Right ventricle myocardium superior (tissue), 1 donor: ENCODE measurements at places on chromosomes 7 and 10.

GRCh38 chr10:131682271-131682962 is 218.4 kb upstream of the PPP2R2D start:
- no peak for DNase-seq

- no peak for DNase-seq
Observed at GRCh38 chr10:44008270-44008916, 359.7 kb upstream of the ZNF32 start.

DNA sequence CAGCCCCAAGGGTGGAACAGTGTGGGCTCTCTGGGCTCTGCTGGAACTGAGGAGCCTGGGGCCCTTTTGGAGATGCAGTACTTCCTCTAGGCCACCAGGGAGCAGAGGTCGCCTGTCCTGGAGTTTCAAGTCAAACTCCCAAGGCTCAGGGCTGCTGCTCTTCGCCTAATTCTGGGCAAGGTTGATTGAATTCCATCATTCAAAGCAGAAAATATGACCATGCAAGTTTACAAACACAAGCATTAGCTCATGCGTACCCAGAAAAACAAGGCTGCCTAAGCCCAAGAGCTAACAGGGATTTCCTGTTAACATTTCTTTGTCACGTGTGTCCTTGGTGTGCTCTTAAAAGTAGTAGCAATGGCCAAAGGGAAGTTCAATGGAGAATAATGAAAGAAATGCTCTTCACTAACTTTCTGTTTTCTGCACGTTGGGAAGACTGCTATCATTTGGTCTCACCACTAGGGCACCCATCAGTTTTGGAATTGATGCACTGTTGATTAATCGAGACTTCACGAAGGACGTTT is 20.1 kb downstream of the LDB3 start:
- peak; percentile 63 for DNase-seq

DNA sequence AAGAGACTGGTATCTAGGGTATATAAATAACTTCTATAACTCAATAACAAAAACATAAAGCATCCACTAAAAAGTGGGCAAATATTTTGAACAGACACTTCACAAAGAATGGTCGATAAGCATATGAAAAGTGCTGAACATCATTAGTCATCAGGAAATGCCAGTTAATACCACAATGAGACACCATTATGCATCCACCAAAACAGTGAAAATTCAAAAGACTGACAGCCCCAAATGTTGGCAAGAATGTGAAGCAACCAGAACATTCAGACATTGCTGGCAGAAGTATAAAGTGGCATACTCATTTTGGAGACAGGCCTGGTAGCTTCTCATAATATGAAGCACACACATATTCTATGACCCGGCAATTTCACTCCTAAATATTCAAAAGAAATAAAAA is 26.5 kb upstream of the GSAP start:
- DNase-seq: no peak

DNA sequence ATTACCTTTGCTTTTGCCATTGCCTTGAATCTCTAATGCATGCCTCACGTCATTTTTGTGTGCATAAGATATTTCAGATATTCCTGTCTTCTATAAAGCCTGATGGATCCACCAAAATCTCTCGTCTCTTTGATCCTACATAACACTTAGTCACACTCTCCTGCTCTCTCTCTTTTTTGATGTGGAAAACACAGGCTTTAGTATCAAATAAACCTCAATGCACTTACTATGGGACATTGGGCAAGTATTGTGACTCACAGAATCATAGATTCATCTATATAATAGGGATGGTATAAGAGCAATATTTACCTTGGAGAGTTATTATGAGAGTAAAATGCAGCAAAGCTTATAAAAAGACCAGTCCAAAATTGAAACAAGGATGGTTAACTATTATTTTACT is 39.1 kb downstream of the DKK1 start:
- no peak for DNase-seq

GRCh38 chr10:26441491-26442214 is 3.5 kb downstream of the APBB1IP start:
- no peak for DNase-seq

DNA sequence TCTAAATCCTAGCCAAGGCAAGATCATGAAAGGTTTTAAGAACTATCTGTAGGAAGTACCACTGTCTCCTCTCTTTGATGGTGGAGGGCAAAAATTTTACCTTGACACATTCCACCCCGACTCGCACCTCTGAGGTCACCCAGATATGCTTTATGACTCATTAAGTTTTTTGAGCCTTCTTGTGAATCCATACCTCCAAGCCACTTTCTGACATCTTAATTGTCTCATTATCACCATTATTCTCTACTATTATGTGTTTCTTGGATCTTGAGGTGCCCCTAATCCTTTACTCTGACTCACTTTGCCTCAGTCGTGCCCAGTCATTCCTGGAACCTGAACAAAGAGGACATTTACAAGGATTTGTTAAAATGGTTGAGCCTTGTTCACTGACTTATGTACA is 146.6 kb downstream of the RAPGEF5 start:
- DNase-seq: no peak

DNA sequence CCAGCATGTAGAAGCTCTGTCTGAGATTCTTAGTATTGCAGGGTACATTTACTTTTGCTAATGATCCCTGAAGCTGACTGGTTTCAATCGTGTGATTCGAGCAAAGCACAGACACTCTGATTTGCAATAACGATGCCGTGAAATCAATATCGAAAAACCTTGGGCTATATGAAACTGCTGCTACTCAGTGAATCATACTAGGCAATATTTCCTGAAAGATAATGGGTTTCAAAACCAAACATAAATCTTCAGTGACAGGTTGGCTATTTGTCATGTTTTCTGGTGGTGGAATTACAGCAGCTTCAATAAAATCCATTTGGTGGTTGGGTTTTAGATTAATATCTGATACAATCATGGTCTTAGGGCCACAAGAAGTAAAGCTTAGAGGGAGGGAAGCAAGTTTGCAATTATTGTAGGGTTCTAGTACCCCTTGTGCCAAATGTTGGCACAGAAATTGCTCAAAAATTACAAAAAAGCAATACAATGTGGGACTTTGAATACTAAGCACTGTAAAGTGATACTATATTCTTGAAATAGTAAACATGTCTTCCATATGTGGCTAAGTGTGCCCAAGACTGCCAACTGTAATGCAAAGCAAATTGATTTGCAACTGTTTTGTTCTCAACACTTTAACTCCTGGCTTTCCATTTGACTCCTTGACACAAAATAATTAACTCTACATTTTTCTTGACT is 112.4 kb upstream of the JAZF1 start:
- no peak for DNase-seq

DNA sequence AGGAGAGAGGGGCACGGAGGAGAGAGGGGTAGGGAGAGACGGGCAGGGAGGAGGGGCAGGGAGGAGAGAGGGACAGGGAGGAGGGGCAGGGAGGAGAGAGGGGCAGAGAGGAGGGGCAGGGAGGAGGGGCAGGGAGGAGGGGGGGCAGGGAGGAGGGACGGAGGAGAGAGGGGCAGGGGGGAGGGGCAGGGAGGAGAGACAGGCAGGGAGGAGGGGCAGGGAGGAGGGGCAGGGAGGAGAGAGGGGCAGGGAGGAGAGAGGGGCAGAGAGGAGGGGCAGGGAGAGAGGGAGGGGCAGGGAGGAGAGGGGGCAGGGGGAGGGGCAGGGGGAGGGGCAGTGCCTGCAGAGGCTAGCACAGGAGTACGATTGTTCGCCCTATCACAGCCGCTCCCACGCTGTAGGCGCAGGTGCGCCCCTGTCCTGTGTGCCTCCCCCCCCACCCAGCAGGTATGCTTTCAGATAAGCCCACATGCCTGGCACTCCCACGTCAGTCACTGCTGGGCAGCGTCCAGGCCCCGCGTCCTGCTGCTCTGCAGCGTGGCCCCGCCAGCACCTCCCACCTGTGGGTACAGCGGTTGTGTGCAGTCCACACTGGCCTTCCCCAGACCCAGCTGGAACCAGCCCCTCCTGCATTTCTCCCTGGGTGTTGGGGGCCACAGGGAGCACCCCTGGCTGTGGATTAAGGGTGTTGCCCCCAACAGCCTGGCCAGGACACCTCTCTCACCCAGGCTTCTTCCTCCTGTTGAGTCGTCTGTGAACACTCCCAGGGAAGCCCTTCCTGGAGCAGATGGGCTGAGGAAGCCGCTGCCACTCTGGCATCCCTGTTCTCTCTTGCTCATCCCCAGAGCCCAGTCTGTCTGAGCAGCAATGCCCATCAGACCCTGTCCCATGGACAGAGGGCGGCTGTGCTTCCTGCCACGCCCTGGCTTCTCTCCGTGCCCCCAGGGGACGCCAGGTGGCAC is 10.8 kb downstream of the NKX6-2 start:
- DNase-seq: no peak

GRCh38 chr7:102291056-102291915 is 4.6 kb downstream of the SH2B2 start:
- DNase-seq: no peak

GRCh38 chr10:72315611-72316385 is 38.9 kb downstream of the DNAJB12 start:
- peak; percentile 75 for DNase-seq

DNA sequence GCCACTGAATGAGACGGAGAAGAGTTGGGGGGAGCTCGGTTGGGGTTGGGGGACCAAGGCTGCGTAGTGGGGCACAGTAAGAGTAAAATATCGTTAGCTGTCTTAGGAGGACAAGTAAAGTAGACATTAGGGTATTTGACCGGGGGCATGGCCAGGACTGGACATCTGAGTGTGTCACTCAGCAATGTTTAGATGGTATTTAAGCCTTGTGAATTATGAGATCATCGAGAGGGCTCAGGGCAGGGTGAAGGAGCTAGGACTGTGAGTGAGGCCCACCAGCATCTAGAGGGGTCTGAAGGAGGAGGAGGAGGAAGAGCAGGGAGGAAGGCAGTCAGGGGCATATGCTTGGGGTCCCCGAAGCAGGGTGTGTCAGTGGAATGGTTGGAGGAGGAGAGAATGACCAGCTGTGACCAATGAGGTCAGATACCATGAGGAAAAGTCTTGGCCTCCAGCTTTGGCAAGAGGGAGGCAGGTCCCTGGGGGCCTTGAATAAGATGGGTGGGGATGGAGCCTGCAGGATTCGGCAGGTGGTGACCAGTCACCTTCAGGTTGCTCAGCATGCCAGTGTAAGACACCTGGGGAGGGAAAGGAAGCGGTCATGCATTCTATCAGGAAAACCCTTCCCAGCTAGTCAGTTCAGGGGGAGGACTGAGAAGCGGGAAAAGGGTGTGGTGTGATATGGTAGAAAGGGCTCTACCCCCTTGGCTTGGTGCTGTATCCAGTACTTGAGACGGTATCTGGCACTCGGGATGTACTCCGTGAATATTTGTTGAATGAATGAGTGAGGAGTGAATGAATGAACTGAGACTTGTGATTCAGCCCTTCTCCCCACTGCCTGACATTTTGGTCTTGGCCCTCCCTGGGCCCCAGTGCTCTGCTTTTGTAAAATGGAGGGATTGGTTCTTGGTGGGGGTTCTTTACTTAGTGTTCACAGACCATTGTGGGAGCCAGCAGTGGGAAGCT is 34.8 kb upstream of the SH2D4B start:
- DNase-seq: no peak

DNA sequence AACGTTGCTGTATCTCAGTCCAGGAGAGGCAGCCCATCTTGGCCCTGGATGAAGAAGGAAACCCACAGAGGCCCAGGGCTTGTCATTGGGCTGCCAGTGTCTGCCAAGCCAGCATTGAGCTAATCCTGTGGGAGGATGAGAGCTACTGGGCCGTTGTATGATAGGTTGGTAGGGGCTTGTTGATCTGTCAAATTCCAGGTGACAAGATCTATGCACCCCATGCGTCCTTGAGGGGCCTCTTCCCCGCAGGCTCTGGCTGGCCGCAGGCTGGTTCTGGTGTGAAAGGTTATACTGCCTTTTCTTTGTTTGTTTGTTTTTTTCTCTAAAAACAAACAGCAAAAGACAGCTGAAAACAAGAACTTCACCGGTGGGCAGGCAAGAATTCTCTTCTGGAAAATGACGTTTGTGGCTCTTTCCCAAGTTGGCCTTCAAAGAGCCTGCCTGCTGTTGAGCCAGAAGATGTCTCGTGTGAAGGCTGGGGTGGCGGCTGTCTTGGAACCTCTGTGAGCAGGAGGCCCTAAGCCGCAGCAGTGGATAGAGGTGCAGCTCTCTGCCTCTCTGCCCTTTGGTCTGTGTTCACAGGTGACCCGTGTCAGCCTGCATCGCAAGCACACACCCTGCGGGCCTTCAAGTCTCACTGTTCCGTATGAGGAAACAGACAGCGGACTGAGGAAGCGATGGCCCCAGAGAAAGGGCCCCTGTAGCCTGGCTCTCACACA is 23.3 kb downstream of the CYP17A1 start:
- DNase-seq: peak; percentile 59

- DNase-seq: no peak
Observed at GRCh38 chr7:108603656-108604306, 34.1 kb downstream of the DNAJB9 start.

GRCh38 chr10:18230794-18231193 is 90.6 kb downstream of the CACNB2 start:
- DNase-seq: no peak

GRCh38 chr7:102193806-102194205 is 92.9 kb upstream of the SH2B2 start:
- no peak for DNase-seq

DNA sequence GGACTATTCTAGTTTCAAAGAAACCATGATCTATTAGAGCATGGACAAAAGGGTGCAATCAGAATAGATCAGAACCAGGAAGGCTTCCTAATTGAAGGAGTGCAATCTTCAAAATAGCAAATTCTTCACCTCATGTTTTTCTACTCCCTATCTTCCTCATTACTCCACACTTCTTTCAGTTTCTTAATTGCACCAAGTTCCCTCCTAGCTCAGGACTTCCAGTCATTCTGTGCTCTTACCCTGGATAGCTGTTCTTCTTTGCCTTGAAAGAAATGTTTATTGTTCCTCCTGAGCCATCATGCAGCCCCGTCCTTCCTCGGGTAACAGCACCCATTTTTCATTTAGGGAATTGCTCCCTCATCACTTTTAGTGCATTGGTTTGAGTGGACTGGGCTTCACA is 23.1 kb downstream of the TRPV5 start:
- no peak for DNase-seq

GRCh38 chr7:129014501-129015101 is 40.3 kb downstream of the TNPO3 start:
- no peak for DNase-seq

DNA sequence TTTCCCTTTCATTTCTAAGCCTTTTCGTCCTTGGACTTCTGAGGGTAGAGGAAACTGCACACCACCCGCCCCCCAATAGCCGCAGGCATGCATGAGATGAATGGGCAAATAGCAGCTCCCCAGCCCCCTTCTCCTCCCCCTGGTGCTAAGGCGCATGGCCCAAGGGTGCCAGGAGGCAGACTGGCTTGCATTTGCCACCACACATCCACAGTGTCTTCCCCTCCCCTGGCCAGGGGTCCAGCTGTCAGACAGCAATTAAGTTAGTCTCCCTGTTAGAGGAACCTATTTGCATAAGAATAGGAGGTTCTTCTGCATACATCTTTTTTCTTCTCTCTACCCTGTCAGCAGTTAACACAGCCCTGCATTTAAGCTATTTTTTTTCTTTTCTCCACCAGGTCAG is 20.2 kb downstream of the TOMM7 start:
- no peak for DNase-seq

GRCh38 chr10:13865758-13866491 is 279.2 kb downstream of the PRPF18 start:
- no peak for DNase-seq
